ENCODE measurements at places on chromosomes 6 and 20. TPM values are rescaled to one million over a fixed set of nuclear protein-coding genes. Genes with fewer than 3 reads are reported as not detected.

DNA sequence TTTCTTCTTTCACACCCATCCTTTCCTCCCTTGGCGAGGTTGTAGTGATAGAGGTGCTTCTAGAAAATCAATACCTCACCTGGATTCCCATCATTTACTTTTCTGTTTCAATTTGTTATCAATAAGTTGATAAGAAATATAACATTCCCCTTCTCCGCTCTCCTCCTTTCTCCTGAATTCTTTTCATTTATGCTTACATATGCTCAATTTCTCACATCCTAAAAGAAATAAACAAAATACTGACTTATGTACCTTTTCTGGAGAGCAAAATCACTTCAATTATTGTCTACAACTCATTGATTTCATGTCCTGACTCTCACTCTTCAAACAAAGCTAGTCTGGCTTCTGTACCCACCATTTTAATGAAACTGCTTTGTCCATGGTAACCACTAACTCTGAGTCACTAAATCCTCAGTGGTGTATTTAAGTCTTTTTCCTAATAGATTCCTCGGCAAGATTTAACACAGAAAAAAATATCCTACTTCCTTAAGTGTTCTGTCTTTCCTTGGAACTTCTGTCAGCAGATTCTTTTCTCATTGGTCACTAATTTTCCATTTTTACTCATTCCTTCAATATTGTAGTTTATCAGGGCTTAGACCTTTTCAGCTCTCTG lies 289.6 kb downstream of the RFPL4B start:
- DNase-seq, result no peak

GRCh38 chr20:33273117-33273851 lies 9.7 kb upstream of the BPIFB1 start:
- DNase-seq, result no peak

- DNase-seq, result no peak
Observed at GRCh38 chr20:40192081-40192480, 497.0 kb downstream of the MAFB start.

DNA sequence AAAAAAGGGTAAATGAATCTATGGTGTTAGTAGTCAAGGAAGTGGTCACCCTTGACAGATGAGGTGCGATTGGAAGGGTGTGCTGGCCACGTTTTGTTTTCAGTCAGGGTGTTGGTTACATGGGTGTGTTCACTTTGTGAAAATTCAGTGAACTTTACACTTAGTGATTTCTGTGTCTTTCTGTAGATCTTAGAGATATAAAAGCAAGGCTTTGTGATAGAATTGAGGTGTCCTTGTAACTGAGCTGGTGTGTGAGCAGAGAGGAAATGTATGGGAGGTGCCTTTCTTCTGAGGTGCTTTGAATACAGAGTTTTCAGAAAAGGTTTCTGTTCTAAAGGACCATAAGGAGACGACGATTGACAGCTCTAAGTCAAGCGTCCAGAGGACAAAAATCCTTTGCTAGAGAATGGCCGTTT lies 90.5 kb downstream of the SAMD3 start:
- no peak for DNase-seq

RPP21 gene
- polyA plus RNA-seq, result 13.3 TPM

AKAP12 gene
- polyA plus RNA-seq, result 173 TPM
